Natural killer cell treated with Interleukin-12 subunit alpha and Interleukin-12 subunit beta and Interleukin-15 and Interleukin-18, amount 100 ng/mL, for 72 hours (primary cell): ENCODE measurements at places on chromosomes 2 and 18. TPM values are rescaled to one million over a fixed set of nuclear protein-coding genes. Genes with fewer than 3 reads are reported as not detected.

The PXDN gene
- 3.4 TPM for total RNA-seq

The SKOR2 gene
- not detected for total RNA-seq

The PTH2R gene
- not detected for total RNA-seq

The GPR35 gene
- total RNA-seq = 7.6 TPM

The SAG gene
- total RNA-seq = not detected

The TLX2 gene
- 0.95 TPM for total RNA-seq

DNA sequence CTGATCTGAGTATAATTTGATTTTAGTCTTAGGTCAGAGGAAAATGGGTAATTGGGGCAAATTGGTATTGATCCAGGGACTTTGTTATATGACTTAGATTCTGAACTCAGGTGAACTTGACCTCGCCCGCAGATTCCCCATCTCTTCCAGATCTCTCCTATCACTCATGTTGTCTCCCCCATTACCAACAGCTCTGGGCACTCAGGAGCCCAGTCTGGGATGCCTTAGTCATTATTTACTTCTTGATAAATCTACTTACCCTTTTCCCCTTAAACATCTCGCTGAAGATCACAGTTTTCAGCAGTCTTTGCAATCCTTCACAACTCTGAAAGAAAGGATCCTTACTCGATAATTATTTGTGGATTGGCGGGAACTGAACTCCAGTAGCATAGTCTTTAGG, 19.6 kb upstream of the HNMT start:
- H3K36me3 ChIP-seq = no peaks in the 10 kb centered on the region
- no peaks in the 10 kb centered on the region for H3K4me1 ChIP-seq
- DNase-seq = no peak
- no peak overlapping the region for H3K4me3 ChIP-seq
- H3K27ac ChIP-seq = no peak overlapping the region

DNA sequence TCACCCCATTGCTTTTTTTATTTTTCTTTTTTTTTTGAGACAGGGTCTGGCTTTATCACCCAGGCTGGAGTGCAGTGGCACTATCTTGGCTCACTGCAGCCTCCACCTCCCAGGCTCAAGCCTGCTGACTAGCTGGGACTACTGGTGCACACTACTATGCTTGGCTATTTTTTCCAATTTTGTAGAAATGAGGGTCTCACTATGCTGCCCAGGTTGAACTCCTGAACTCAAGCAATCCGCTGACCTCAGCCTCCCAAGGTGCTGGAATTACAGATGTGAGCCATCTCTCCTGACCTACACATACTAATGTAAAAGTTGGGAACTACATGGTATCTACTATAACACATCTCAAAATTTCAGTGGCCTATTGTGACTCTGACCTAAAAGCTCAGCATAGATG, 101.2 kb downstream of the FMNL2 start:
- no peak overlapping the region for H3K27ac ChIP-seq
- peaks cover 6% of the 10 kb centered on the region for H3K27me3 ChIP-seq
- DNase-seq = no peak
- no peaks in the 10 kb centered on the region for H3K36me3 ChIP-seq

DNA sequence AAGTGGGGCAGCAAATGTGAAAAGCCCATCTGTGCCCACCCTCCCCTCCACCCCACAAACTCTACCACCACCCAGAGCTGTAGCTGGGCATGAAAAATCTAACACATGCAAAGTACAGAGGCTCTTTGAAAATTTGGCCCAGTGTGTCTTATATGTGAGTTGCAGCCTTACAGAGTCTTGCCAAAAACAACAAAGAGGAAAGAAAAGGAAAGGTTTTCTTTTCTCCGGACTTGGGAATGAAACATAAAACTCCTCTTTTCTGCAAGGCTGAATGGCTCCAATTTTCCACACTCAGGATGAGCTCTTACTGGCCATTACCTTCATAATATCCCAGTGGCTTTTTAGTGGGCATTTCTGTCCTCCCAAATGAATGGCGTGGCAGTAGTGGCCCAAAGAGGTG, 27.9 kb upstream of the POU3F3 start:
- no peak overlapping the region for H3K4me3 ChIP-seq
- no peak for DNase-seq
- peaks cover 18% of the 10 kb centered on the region for H3K27me3 ChIP-seq
- peaks cover 10% of the 10 kb centered on the region for H3K36me3 ChIP-seq

- no peak overlapping the region for H3K27ac ChIP-seq
- H3K36me3 ChIP-seq = peaks cover 5% of the 10 kb centered on the region
- DNase-seq = no peak
- no peaks in the 10 kb centered on the region for H3K27me3 ChIP-seq
- H3K4me1 ChIP-seq = no peaks in the 10 kb centered on the region
- H3K4me3 ChIP-seq = no peak overlapping the region
Measured at GRCh38 chr18:50944245-50944932, 23.5 kb upstream of the ELAC1 start.

GRCh38 chr2:73081181-73081671, 9.7 kb upstream of the SFXN5 start:
- no peak for DNase-seq
- no peak overlapping the region for H3K4me3 ChIP-seq
- H3K27me3 ChIP-seq = no peaks in the 10 kb centered on the region

GRCh38 chr2:59622599-59623308, 930.7 kb downstream of the BCL11A start:
- no peak overlapping the region for H3K27ac ChIP-seq
- H3K36me3 ChIP-seq = no peaks in the 10 kb centered on the region
- no peaks in the 10 kb centered on the region for H3K27me3 ChIP-seq
- no peaks in the 10 kb centered on the region for H3K4me1 ChIP-seq
- H3K4me3 ChIP-seq = no peak overlapping the region

GRCh38 chr2:176161825-176162626, 4.9 kb downstream of the HOXD3 start:
- H3K27me3 ChIP-seq = peaks cover 66% of the 10 kb centered on the region
- DNase-seq = no peak
- no peak overlapping the region for H3K4me3 ChIP-seq

- H3K4me3 ChIP-seq = no peak overlapping the region
- no peaks in the 10 kb centered on the region for H3K27me3 ChIP-seq
- peaks cover 14% of the 10 kb centered on the region for H3K4me1 ChIP-seq
Measured at GRCh38 chr2:143617803-143618415, 488.7 kb downstream of the ARHGAP15 start.

- H3K36me3 ChIP-seq = peaks cover 8% of the 10 kb centered on the region
- peaks cover 18% of the 10 kb centered on the region for H3K4me1 ChIP-seq
- H3K4me3 ChIP-seq = no peak overlapping the region
Measured at GRCh38 chr2:12300019-12300602, 416.6 kb upstream of the TRIB2 start.

GRCh38 chr2:189798312-189799029, 14.2 kb downstream of the PMS1 start:
- peaks cover 9% of the 10 kb centered on the region for H3K4me1 ChIP-seq
- no peak for DNase-seq
- no peak overlapping the region for H3K27ac ChIP-seq
- no peak overlapping the region for H3K4me3 ChIP-seq
- H3K27me3 ChIP-seq = no peaks in the 10 kb centered on the region
- peaks cover 16% of the 10 kb centered on the region for H3K36me3 ChIP-seq

DNA sequence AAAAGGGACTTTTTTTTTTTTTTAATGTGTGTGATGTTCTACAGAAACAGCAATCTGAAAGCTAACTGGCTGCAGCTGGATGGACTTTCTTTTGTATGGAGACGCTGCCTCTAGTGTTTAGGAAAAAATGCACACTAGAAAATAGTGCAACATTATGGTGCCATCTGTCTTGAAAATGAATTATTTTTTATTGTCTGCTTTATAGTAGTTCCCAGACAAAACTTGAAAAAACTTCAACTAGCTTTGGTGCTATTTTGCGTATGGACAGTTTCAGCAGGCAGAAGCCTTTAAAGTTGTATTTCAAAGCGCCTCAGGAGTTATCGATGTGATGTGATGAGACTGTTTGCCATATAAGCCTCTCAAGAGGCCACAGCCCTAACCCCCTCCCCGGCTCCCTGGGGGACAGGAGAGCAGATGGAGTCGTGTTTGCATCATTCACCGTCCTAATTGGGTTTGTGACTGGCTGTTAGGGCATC, 86.9 kb downstream of the LTBP1 start:
- H3K4me3 ChIP-seq = no peak overlapping the region
- H3K4me1 ChIP-seq = no peaks in the 10 kb centered on the region
- no peaks in the 10 kb centered on the region for H3K36me3 ChIP-seq
- DNase-seq = no peak

DNA sequence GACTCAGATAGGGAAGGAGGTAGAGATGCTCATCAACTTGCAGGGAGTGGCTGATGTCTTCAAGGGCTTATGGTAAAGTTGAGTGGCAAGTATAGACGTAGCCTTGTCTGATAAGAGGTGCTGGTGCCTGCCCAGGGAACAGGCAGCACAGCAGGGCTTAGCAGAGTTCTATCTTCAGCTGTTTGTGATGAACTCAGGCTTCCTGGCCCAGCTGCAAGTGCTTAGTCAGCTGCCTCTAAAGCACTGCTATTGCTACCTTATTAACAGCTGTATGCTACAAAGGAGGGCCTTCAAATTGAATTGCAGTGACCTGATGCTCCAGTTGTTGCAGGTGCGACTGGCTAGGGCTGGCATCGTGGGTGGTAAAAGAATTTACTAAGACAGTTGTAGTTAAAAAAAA, 82.1 kb downstream of the TSN start:
- H3K36me3 ChIP-seq = no peaks in the 10 kb centered on the region
- H3K4me1 ChIP-seq = no peaks in the 10 kb centered on the region
- peaks cover 7% of the 10 kb centered on the region for H3K27me3 ChIP-seq
- no peak for DNase-seq
- no peak overlapping the region for H3K4me3 ChIP-seq
- H3K27ac ChIP-seq = no peak overlapping the region

GRCh38 chr2:105557021-105557920, 158.4 kb upstream of the FHL2 start:
- no peaks in the 10 kb centered on the region for H3K4me1 ChIP-seq
- H3K27me3 ChIP-seq = peaks cover 27% of the 10 kb centered on the region
- DNase-seq = no peak

GRCh38 chr18:79869591-79870300, 72.0 kb downstream of the KCNG2 start:
- H3K36me3 ChIP-seq = no peaks in the 10 kb centered on the region
- H3K27ac ChIP-seq = no peak overlapping the region
- no peak for DNase-seq
- no peaks in the 10 kb centered on the region for H3K27me3 ChIP-seq

DNA sequence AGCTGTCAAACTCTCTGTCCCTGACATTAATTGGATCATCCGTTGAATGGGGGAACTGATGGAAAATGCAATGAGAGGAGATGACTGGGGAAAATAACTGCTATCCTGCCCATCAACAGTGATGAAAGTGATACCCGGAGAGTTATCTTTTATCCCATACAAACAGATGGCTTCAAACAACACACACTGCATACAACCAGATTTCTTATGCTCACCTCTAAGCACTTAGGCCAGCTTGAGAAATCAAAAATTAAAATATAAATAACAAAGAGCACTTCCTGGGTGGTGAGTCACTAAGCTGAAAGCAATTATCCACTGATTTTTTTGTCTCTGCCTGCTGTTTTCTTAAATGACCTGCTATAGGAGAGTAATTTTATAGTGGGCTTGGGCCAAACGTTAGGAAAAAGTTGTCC, 237.6 kb upstream of the RGPD4 start:
- no peak for DNase-seq
- H3K27me3 ChIP-seq = no peaks in the 10 kb centered on the region
- H3K36me3 ChIP-seq = no peaks in the 10 kb centered on the region
- H3K27ac ChIP-seq = no peak overlapping the region
- H3K4me1 ChIP-seq = no peaks in the 10 kb centered on the region
- no peak overlapping the region for H3K4me3 ChIP-seq

DNA sequence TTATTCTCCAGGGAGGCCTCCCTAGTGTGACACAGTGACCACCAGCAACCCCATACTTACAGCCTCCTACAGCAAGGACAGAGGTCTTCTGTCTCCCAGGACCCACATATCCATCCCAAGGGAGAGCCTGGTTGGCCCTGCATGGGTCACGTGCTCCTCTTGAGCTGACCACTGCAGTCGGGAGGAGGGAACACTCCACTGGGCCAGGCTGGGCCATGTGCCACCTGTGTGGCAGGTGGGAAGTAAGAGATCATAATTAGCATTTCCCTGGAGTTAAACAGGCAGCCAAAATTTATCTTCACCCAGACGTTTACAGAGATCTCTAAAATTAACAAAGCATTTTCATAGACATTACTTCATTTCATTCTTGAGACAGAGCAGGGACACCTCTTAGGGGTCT, 33.4 kb upstream of the MLPH start:
- no peak overlapping the region for H3K27ac ChIP-seq
- no peaks in the 10 kb centered on the region for H3K4me1 ChIP-seq
- peaks cover 14% of the 10 kb centered on the region for H3K27me3 ChIP-seq
- H3K4me3 ChIP-seq = no peak overlapping the region

DNA sequence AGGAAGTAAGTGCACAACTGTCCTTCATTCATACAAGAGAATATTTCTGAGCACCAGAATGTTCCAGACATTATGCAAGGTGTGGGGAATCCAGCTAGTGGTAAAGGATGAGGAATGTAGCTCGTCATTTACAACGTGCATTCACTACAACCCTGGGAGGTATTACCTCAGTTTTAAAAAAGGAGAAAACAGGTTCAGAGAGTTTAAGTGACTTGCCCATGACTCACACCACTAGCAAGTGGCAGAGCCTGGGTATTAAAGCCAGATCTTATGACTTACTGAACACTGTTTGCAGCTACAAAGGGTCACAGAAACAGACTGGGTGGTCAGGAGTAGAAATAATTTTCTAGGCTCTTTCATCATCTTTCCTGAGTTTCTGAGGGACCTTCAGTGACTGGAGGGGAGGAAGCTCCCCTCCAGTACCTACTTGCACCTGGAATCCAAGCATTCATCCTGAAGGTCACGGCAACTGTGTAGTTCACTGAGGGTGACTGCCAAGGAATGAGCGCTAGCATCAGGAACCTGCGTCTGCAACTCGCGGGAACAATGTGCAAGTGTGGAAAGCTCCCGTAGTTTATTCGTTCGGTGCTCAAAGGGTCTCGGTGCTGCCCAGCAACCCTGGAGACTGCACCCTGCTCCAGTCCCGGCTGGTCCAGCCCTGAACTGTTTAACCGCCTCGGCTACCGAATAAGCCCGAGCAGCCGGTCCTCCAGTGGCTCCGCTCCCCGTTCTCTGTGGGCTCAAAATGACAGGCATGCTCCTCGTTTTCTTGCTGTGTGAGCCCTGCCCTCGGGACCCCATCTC, 647 bp downstream of the CCDC121 start:
- peaks cover 12% of the 10 kb centered on the region for H3K4me1 ChIP-seq
- no peak overlapping the region for H3K4me3 ChIP-seq

GRCh38 chr18:37184209-37184868, 355.4 kb downstream of the KIAA1328 start:
- no peaks in the 10 kb centered on the region for H3K27me3 ChIP-seq
- H3K4me3 ChIP-seq = no peak overlapping the region
- H3K36me3 ChIP-seq = no peaks in the 10 kb centered on the region
- DNase-seq = no peak

- H3K4me3 ChIP-seq = peak overlapping the region; percentile 55
- no peaks in the 10 kb centered on the region for H3K36me3 ChIP-seq
- DNase-seq = no peak
- H3K4me1 ChIP-seq = peaks cover 21% of the 10 kb centered on the region
- no peaks in the 10 kb centered on the region for H3K27me3 ChIP-seq
Measured at GRCh38 chr2:147288131-147288530, 556.7 kb upstream of the ACVR2A start.

- no peak overlapping the region for H3K4me3 ChIP-seq
- peaks cover 36% of the 10 kb centered on the region for H3K27me3 ChIP-seq
- no peak for DNase-seq
Measured at GRCh38 chr18:50022985-50023384, 172.0 kb downstream of the MYO5B start.
